Ureter (tissue), 1 donor: ENCODE measurements at places on chromosomes 6 and 20.

GRCh38 chr6:19860235-19860877, 23.2 kb downstream of the ID4 start:
- peak; percentile 68 for DNase-seq

DNA sequence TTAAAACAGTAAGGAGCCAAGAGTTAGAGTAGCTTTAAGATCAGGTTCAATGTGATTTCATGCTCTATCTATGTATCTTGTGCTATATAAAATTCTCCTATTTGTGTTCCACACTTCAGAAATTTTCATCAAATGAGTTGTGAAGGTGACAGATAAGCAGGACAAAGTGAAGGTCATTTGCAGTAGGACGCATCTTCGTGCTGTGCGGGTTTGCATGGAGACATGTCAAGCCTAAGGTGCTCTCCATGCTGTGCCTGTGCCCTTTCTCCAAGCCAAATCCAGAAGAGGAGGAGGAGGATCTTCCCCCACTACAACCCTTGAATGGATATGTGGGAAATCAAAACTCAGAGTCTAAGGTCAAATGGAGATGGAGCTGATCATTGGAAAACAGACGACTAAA, 147.3 kb upstream of the NEDD9 start:
- DNase-seq = no peak

GRCh38 chr20:3976511-3976910, 38.8 kb downstream of the RNF24 start:
- no peak for DNase-seq

DNA sequence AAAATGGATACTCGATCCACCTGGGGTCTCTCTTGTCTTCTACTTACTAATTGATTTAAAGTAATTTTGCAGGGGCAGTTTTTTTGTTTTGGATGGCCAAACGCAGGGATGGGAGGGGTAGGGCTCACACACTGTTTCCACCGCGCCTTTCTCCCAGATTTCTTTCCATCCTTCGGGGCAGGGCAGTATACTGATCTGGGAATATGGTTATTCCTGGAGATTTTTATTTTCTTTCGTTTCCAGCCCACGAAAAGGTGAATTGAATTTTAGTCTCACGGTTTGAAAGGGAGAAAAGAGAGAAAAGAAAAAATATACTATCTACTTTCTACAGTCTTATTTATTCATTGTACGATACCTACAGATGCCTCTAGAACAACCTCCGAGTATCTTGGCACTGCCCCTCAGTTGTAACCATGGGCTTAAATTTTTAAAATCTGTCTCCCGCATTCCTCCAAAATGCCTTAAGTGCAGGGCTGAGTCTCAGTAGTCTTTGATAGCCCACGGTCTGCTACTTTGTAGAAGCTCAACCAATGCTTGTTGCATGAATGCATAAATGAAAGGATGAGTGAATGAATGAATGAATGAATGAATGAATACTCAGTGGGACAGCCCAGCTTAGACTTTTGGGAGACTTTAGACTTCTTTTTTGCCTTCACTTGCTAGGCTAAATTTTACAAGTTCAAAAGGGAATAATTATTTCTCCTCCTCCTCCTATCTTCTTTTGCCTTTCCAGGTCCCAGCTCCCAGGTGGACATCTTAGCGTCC, 18.1 kb upstream of the TRIM27 start:
- DNase-seq = no peak

DNA sequence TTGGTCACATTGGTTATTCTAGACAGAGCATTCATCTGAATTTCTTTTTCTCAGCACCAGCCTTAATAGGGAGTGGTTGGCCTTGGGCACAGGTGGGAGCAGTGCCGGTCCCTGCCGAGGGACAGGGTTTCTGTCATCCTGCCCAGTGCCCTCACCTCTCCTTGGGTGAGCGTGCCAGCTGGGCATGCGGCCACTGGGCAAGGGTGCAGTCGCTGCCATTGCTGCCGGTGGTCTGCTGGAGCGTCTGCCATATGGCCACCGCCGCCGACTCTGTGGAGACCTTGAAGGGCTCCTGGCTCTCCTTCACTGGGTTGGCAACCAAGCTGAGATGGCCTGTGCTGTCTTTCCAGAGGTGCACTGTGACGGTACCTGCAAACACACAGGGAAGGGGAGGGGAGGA, 16.4 kb upstream of the UQCC2 start:
- DNase-seq = no peak

DNA sequence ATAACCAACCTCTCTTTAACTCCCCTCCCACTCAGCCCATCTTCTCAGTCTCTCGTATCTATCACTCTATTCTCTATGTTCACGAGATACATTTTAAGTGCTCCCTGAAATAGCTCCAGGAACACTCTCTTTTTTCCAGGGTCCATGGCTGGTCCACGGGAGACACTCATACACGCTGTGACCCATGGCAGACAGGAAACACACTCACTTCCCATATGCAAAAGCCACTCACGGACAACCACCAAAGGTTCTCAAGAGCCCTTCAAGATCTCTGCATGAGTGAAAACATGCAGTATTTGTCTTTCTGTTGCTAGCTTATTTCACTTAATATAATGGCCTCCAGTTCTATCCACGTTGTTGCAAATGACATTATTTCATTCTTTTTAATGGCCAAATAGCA, 71.4 kb upstream of the PCSK2 start:
- no peak for DNase-seq

DNA sequence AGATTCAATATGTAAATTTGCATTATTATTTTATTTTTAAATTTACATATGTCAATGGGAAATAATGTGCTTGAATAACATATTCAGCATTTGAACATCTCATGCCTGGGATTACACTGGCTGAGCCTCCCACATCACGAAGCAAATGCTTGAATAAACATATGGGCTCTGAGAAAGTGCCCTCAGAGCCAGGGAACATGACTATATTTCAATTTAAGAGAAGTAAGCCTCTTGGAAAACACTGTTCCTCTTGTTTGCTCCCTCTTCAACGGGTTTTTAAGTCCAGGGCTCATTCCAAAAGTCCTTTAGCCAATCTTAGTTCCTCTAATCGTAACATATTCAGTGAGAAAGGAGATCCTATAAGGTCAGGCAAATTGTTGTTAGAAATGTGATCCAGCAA, 122.0 kb downstream of the GMPR start:
- no peak for DNase-seq

- no peak for DNase-seq
These were observed 149.3 kb downstream of the UTRN start for GRCh38 chr6:144434308-144434990.

DNA sequence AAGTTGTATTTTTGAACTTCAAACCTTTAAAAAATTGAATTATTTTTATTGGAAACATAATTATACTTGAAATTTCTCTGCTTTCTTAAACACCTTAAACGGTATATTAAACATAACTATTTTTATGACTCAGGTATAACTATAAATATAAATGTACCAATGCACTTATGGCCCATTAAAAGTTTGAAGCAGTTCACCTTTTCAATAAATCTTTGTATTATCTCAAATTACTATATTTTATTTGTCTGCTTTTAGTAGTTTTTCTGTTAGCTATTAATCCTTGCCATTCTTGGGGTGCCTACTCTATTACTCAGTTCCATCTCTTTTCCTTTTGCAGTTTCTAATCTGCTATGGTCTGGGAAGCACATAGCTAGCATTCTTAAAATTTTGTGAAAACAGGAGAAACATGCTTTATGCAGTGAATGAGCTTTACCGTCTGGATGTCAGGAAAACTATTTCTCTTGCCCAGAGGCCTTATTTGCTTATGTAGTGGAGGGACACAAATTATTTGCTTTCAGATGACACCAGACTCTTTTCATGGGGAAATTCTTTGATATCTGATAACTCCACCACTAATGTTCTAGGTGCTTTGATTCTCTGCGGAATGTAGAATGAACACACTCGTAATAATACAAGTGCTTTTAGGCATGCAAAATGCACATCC, 378.9 kb upstream of the CITED2 start:
- DNase-seq = no peak

- DNase-seq = peak; percentile 63
These were observed 531.3 kb upstream of the JAG1 start for GRCh38 chr20:11204926-11205768.

DNA sequence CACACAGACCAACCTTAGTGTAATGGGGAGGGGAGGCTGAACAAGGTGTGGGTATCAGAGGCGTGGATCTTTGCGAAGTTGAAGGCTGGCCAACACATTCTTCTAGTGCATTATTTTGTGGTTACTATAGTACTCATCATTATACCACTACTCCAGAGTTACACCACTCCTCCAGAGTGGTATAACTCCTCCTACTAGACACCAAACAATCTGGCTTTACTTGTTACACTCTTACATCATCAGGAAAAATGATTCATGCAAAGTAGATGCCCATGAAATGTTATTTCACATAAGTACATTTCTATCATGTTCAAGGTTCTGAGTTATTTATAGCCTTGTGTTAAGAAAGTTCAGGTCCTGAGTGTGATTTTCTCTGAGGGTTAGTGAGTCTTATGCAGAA, 443.1 kb upstream of the OPRM1 start:
- no peak for DNase-seq

DNA sequence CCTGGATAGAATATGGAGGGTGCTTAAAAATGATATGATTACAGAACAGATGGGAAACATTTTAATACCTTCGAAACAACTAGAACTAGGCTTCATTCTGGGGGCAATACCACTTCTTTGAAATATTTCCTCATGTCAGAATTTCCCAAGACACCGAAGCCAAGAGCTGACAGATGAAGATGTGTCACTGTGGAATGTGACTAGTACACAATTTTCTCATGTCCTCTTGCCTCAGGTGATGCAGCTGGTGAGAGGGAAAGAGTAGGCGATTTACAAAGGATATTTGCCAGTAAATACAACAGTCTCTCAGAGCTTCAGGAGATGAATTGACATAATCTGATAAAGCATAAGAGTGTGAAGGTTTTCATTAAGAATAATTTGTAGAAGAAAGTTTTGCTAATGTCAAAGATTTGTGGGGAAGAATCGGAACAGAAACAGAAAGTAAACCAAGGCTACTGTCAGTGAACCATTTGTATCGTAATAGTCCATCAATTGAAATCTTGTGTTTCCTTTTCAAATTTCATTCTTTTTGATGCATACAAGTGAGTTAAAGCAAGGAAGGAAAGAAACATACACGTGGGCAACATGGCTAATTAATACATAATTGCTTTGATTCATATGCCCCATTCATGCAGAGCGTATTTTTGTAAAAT, 164.7 kb upstream of the CCN2 start:
- DNase-seq = no peak

- DNase-seq = peak; percentile 55
These were observed 674 bp downstream of the NRSN1 start for GRCh38 chr6:24126586-24127192.

DNA sequence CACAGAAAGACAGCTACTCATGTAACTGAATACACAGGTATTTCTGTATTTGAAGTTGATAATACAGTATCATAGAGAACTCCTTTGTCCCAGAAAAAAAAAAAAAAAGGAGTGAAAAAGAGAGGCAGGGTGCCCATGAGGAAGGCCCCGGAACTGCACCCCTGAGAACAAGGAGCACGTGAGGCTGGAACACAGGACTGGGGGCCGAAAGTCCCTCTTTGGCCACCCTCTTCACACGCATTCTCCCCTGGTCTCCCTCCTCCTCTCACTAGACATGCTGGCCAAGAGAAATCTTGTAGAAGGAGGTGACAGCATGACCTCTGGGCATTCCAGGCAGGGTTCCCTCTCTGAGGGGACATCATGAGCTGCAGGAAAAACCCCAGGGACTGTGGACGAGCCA, 62.7 kb upstream of the TRAF3IP2 start:
- no peak for DNase-seq

DNA sequence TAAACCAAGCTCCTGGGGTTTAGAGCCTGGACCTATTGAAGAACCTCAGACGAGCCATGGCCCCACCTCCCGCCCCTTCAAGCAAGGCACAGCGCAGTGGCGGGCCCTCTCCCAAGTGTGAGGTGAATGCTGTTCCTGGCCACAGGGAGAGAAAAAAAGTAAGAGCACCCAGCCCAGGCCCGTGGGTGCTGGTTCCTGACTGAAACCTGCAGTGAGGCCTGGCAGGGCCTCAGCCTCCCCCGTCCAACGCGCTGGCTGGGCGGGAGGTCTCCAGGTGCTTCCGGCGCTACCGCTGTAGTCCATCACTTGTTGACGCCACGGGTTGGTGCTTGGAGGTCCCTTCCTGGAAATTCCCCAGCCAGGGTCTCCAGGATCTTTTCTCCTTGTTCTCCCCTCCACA, 5.5 kb upstream of the FAM83C start:
- DNase-seq = no peak

DNA sequence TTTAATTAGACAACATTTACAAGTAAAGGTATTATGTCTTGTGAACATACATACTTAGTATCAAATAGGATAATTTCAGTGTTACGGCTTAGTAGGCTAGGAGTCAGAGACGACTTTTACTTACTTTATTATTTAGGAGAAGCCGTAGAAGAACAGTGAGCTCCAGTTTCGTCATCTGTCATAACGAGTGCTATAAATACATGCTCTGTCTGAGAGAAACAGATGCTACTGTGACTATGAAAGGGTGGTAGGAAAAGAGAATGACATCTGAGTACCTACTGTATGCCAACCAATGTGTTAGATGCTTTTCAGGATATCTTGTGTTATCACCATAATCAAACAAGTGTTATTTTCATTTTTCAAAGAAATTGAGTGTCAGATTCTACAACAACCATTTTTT, 119.0 kb downstream of the EYA4 start:
- no peak for DNase-seq

GRCh38 chr6:72739368-72739779, 117.5 kb downstream of the KCNQ5 start:
- no peak for DNase-seq

DNA sequence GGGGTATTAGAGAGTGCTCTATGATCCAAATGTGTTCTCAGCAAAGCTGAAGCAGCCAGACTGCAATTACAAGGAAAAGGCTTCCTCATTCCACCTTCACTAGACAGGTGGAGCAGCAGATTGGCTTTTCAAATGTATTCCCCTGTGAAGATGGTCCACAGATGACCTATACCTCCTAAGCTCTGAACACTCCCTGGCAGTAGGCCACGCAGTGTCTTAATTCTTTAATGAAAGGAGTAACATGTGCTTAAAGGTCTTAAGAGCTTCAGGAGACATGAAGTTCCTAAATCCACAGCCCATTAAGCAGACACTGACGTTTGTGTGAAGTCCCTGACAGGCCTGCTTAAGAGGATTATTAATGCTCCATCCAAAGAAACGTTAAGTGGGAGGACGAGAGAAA, 138.9 kb upstream of the NUP153 start:
- DNase-seq = no peak

- DNase-seq = no peak
These were observed 1.9 kb downstream of the DDR1 start for GRCh38 chr6:30885999-30886896.

GRCh38 chr6:70371454-70372105, 41.7 kb upstream of the FAM135A start:
- no peak for DNase-seq

GRCh38 chr20:55058938-55059337, 583.5 kb downstream of the DOK5 start:
- DNase-seq = no peak
